ENCODE measurements at places on chromosomes 1 and 21.

- DNase-seq, result no peak
These were observed 65.5 kb downstream of the SCCPDH start for GRCh38 chr1:246789454-246790339.

DNA sequence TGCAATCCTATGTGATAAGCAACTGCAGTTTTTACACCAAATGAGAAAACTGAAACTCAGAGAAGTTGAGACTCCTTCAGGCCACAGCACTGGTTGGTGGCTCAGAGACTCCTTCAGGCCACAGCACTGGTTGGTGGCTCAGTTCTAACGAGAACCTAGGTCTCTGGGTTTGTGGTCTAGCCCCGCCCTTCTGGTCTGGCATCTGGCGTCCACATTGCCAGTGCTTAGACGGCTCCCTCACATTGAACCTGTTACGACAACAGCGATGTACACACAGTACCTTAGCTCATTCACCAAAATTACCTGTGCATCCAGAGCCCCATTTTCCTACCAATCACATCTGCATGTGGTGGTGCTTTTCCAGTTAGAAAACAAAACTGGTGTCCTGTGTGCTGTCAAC, 66.1 kb downstream of the NID1 start:
- DNase-seq, result no peak

- no peak for DNase-seq
These were observed 532 bp downstream of the CSF1 start for GRCh38 chr1:109910963-109911798.

DNA sequence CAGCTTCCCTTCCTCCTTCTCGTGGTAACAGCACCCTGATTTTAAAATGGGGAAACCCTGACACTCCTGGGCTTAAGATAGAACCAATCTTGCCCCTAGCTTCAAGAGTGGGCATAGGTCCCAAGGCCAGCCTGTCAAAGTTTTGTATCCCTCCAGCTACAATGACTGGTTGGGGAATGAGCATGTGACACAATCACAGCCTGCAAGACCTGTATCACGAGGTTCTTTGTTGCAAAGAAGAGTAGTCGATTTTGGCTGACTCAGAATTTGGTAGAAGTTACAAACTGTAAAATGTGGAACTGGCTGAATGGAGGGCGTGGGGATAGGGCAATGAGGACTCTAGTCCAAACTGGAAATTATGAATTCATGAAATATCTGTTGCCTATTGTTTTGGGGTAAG, 18.7 kb downstream of the CTSK start:
- no peak for DNase-seq

DNA sequence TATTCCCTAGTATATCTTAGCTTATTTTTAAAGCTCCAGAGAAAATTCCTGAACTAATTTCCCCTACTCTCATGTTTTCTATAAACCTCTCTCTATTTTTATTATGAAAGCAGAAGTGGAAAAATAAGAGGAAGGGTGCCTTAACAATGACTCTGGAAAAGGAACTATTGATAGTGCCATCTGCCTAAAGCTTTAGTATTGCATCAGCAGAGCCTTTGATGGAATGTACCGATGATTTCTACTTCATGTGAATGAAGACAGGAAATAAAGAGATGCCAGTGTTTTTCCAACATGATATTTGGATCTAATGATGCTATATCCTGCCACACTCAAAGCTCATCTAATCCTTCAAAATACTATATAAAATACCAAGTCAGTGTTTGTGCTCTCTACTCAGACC, 35.1 kb downstream of the TNFSF18 start:
- DNase-seq, result no peak

GRCh38 chr1:27622828-27623227, 12.2 kb downstream of the FGR start:
- DNase-seq, result no peak

DNA sequence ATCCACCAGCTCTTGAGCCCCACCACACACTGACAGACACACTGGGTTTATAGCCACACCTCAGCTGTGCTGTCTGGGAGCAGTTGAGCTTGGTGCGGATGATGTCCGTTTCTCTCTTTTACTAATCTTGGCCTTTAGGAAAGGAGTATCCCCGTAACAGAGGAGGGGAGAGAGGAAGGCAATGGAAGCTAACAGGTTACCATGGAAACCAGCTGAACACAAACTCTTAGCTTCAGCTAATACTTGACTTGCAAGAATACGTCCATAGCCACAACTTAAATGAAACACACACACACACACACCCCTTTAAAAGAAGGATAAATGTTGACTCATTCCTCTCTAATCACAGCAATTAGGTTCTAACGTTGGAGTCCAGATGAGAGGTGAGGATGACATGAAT, 28.0 kb upstream of the LRRN2 start:
- no peak for DNase-seq
